ENCODE measurements at places on chromosomes 3 and 15. TPM values are rescaled to one million over a fixed set of nuclear protein-coding genes. Genes with fewer than 3 reads are reported as not detected.

GRCh38 chr3:29314727-29315088 is 33.8 kb downstream of the RBMS3 start:
- no peak for DNase-seq

DNA sequence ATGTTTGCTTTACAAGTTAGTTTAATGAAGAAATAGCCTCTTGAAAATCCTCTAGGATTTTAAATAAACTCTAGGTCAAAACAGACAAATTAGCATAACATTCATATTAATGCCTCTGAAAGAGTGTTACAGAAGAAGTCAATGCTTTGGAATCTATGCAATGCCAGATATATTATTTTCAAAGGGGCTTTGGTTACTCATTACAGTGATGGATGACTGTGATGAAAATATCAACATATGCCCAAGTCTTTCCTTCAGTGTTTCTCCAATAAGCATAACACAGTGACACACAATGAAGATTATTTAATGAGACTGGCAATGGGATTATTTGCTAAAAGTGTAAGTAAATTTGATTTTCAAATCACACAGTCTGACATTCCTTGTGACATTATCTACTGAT is 1247.2 kb downstream of the ROBO2 start:
- DNase-seq: no peak

DNA sequence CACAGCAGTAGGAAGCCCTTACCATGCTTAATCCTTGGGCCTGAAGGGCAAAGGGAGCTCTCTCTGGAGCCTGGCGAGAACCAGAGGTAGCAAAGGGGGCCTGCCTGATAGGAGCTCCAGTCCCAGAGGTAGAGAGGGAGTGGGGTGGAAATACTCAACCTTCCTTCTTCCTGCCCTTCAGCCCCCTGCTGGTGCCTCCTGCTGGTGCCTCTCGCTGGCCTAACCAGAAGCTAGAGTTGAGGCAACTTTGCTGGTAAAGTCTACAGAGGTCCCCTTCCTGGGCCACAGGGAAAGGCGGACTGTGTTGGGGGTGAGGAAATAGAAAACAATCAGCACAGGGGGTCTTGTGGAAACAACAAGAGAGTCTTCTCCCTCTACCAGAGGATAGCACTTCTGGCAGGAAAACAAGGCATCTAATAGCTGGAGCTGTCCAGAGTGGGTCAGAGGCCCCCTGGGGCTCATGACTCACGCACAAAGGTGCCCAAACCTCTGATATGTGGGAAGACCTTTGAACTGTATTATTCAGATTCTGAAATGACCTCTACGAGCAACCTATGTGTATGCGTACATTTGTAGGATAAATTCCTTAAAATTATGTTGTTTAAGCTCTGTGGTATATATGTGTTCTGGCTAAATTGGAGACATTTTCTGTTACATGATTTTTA is 133.9 kb downstream of the LRRC28 start:
- DNase-seq: no peak

DNA sequence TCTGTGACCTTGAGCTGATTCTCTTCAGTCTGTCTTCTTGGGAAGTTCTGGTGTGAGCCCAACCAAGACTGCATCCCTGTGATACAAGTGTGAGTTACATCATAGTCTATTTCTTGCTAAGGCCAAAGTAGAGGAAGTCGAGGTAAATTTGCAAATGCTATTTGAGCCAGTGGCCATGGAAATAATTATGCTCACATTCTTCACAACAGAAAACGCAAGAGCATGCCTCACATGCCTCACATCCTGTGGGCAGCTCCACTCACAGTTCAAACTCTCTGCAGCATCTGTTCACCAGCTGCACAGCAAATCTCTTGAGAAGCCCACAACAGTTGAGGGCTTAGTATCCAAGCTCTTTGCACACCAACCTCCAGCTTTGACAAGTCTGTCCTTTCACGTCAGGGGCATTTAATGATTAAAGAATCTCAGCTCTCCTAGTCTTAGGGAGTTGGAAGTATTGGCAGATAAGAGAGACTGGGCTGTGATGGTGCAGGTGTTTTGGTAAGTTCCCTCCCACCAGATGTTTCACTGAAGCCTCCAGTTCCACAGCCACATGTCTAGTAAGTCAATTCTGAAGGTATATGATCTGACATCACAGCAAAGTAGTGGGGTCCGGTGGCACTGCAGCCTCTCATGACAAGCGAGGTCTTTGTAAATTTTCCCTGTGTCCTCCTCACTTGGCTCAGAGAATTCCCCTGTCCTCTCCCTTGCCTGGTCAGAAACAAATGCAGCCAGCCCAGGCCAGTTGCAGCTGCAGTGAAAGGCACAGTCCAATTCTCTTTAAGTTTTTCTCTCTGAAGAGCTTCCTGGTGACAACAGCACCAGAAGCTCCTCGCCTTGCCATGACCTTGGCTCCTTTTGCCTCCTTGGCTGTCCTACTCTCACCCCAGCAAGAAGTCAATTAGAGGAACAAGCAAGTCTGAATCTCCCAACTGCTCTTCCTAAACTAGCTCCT is 166.1 kb downstream of the SSR3 start:
- no peak for DNase-seq

DNA sequence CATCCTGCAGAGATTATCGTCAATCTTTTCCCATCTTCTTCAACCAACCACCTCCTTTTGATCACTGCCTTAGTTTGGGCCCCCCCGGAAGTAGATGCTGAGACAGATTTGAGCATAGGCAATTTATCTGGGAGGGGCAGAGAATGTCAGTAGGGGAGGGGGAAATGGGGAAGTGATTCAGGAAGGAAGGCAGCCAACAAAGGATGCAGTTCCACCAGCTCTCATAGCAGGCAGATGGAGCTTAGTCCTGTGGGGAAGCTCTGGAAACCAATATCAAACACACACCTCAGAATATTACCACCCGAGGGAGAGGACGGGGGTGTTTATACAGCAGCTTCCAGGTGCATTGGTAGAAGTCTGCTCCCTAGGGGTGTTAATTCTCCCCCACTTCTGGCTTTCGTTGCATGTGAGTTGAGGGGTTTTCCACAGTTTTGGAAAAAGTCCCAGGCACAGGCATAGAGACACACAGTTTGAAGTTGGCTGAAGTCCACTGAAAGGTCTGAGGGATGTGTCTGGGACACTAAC is 91.5 kb upstream of the TNFAIP8L3 start:
- DNase-seq: no peak

- no peak for DNase-seq
Measured at GRCh38 chr3:107817076-107817475, 273.8 kb downstream of the CD47 start.

DNA sequence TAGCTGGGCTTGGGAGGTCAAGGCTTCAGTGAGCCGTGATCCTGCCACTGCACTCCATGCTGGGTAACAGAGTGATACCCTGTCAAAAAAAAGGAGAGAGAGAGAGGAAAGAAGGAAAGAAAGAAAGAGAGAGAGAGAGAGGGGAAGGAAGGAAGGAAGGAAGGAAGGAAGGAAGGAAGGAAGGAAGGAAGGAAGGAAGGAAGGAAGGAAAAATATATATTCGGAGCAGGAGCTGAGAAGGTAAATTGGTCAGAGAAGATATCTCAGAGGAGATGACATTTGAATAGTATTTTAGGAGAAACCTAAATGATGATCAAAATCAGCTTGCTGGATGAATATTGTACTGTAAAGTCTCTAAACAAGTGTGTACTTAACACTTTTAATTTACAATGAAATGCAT is 633.1 kb downstream of the ZPLD1 start:
- no peak for DNase-seq

GRCh38 chr15:91400481-91400880 is 300.4 kb downstream of the SV2B start:
- DNase-seq: no peak

DNA sequence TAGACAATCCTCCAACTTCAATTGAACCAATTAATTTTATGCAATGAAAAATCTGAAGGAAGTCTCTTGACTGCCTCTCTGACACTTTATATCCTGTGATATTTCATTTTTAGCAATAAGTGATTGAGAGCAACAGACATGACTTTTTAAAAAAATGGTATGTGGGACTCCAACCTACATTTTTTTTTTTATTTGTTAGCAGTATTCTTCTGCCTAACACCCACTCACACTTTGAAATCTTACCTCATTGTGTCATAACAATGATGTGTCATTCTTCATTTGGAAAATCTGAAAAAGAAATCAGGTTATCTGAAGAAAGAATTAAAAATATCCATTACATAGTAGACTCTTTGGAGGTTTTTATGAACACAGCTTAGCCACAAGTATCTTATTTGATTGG is 541.3 kb upstream of the KCNMB2 start:
- peak; percentile 25 for DNase-seq

DNA sequence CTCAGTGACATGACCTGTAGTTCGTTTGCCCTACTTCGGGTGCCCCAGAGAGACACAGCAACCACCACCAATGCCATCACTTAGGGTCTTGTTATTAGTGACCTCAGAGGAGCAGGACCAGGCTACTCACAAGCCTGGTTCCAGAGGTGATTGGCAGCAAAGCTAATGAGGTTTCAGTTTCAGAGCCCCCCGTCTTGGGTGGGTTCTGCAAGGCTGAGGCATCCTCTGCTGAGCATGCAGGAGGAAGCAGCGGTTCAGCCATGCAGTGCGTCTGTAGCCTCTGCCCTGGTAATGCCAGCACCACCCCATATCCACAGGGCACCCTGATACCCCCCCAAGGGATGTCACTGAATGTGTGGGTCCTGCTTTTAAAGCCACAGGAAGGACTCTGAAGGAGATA is 39.0 kb upstream of the ITGA11 start:
- no peak for DNase-seq

GRCh38 chr3:114675104-114675503 is 381.3 kb downstream of the TIGIT start:
- DNase-seq: no peak

DNA sequence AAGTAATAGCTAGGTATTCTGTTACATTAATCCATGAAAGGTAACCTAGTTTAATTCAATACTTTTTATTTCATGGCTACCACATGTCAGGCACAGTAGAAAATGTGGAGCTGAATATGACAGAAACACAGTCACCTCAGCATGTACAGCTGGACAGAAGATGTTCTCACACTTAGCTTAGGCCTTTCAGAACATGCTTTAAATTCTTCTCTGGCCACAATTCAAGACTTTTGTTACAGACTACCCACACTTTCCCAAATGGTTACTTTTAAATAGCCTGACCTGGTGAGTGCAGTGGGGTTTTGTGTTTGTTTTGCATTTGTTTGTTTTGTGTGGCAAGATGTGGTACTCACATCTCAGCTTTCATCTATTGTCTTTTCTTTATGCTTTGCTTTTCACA is 1079.5 kb downstream of the IGSF11 start:
- DNase-seq: no peak

DNA sequence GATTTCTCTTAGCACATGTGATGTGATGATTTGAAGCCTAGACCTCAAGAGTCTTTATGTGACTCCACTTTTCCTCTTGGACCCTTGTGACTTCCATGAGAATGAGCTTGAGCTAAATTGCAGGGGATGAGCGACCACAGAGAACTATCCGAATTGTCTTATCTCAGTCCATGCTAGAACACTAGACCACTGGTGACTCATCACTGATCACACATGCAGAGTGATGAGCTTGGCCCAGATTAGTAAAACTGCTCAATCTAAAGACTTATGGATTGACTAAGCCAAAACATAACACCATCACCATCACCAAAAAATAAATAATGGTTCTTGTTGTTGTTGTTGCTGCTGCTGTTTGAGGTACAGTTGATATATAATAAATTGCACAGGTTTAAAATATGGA is 114.1 kb upstream of the CFAP20DC start:
- no peak for DNase-seq

- DNase-seq: peak; percentile 92
Measured at GRCh38 chr3:72255791-72256559, 471.0 kb upstream of the PROK2 start.

- DNase-seq: no peak
Measured at GRCh38 chr3:175486255-175486654, 627.1 kb downstream of the NAALADL2 start.

- DNase-seq: no peak
Measured at GRCh38 chr3:193836918-193837317, 243.9 kb downstream of the OPA1 start.

DNA sequence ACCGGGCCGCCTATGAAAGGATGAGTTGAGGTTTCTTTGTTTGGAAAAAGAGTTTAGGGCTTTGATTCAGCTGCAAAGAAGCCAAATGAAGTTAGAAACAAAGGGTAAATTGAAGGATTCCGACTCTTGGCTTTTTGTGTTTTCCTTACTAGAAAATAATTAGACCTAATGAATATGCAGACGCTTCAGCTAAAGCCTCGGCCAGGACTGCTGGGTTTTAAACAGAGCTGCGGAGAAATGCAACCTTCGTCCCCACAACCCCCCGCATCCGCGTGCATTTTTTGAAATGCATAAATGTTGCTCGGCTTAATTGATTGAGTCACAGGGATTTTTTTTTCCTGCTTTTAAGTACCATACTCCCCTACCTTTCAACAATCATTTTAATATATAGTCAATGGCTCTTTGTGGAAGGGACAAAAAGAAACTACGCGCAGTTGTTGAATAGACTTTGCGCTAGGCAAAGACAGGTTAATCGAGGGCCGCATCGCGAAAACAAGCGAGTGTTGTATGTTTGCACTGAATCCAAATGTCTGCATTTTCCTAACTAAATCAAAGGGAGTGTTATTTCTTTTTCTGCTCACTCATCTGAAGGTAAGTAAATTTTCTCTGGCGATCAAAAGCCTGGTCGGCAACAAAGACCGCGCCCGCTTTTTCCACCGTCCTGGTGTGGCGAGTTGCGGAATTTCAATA is 1.3 kb upstream of the ZIC4 start:
- DNase-seq: no peak

DNA sequence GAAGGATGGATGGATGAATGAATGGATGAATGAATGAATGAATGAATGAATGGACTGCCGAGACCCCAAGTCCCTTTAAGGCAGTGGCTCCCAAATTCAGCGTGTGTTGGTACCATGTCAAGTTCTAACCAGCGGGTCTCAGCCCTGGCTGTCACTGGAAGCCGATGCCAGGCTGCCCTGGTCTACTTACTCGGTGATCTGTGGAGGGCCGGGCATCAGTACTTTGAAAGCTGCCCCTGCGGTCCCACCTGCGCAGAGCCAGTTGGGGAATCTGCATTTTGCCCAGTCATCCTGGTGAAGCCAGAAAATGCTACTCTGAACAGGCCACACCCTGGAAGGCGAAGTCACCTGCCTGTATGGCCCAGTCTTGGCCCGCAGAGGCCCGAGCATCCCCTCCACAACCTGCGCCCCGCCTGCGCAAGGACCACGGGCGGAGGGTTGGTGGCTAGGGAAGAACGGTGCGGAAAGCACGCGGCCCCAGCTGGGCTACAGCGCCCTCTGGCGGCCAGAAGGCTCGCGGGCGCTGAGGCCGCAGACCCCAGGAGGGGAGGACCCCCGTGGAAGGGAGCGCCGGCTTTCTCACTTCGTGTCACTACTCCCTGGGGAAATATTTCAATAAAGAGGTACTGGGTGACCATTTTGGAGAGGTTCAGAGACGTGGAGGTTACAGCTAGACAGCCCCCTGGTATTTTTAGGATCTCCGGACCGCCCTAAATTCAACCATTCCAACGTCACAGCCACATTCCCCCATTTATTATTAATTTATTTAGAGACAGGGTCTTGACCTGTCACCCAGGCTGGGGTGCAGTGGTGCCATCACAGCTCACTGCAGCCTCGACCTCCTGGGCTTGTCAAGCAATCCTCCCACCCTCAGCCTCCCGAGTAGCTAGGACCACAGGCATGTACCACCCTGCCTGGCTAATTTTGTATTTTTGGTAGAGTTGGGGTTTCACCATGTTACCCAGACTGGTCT is 34.9 kb downstream of the PRKCD start:
- DNase-seq: peak; percentile 50

ACAD11 gene
- 30.9 TPM for total RNA-seq

GYG1 gene
- total RNA-seq: 25.4 TPM

ARPP21 gene
- total RNA-seq: not detected

SLC22A14 gene
- 0.64 TPM for total RNA-seq

CA12 gene
- total RNA-seq: 20.3 TPM

PRR20G gene
- total RNA-seq: not detected

COL7A1 gene
- 44.2 TPM for total RNA-seq

ASB7 gene
- total RNA-seq: 14.3 TPM

PLA2G4E gene
- total RNA-seq: 0.12 TPM

AP3B2 gene
- total RNA-seq: 6.1 TPM

All from MCF 10A (cell line).